ENCODE measurements at places on chromosomes 4 and X.

DNA sequence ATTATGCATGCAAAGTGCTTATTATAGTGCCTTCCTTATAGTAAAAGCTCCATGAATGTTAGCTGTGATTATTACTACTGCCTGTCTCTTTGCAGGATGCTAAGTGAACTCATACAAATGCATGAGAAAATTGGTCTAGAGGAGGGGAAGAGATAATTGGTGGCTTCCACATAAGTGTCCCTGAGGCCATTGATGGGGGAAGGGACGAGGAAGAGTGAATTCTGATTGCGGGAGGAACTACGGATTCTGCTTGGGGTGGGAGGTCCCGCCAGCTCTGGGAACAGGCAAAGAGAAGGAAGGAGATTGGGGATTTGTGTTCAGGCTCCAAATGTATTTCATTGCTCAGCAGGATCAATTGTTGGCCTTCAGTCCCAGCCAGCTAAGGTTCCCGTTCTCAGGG is 11.6 kb upstream of the ARHGAP36 start:
- DNase-seq: no peak
- H3K4me1 ChIP-seq: no peaks in the 10 kb centered on the region
- no peaks in the 10 kb centered on the region for H3K36me3 ChIP-seq

- peak overlapping the region; percentile 62 for H3K27ac ChIP-seq
- no peaks in the 10 kb centered on the region for H3K36me3 ChIP-seq
- no peaks in the 10 kb centered on the region for H3K27me3 ChIP-seq
- peak overlapping the region; percentile 19 for H3K4me3 ChIP-seq
Measured at GRCh38 chrX:13742397-13743176, 8.0 kb downstream of the OFD1 start.

- no peaks in the 10 kb centered on the region for H3K4me1 ChIP-seq
- H3K4me3 ChIP-seq: no peak overlapping the region
- DNase-seq: no peak
- H3K27ac ChIP-seq: no peak overlapping the region
Measured at GRCh38 chrX:53992589-53992988, 51.7 kb downstream of the PHF8 start.

DNA sequence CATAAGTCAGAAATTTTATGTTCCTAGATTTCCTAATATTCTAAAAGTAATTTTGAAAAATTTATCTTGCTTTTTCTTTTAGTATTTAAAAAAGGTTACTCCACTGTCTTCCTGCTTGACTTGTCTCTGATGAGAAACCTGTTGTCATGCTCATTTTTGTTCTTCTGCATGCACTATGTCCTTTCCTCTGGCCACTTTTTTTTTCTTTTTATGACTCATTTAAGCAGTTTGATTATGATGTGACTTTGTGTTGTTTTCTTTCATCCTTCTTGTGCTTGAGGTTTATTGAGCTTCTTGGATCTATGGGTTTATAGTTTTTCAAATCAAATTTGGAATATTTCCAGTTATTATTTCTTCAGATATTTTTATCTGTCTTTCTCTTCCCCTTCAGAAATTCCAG is 12.0 kb upstream of the UFSP2 start:
- H3K27me3 ChIP-seq: no peaks in the 10 kb centered on the region
- no peak overlapping the region for H3K27ac ChIP-seq
- no peaks in the 10 kb centered on the region for H3K36me3 ChIP-seq
- no peak for DNase-seq
- H3K4me1 ChIP-seq: no peaks in the 10 kb centered on the region

- DNase-seq: no peak
- H3K27ac ChIP-seq: no peak overlapping the region
- no peak overlapping the region for H3K4me3 ChIP-seq
- H3K36me3 ChIP-seq: no peaks in the 10 kb centered on the region
- no peaks in the 10 kb centered on the region for H3K4me1 ChIP-seq
Measured at GRCh38 chr4:176656108-176656507, 136.6 kb downstream of the VEGFC start.

- H3K4me1 ChIP-seq: no peaks in the 10 kb centered on the region
- no peak for DNase-seq
- no peak overlapping the region for H3K4me3 ChIP-seq
- H3K27ac ChIP-seq: no peak overlapping the region
- H3K27me3 ChIP-seq: no peaks in the 10 kb centered on the region
Measured at GRCh38 chr4:173682609-173683008, 152.6 kb upstream of the HAND2 start.

DNA sequence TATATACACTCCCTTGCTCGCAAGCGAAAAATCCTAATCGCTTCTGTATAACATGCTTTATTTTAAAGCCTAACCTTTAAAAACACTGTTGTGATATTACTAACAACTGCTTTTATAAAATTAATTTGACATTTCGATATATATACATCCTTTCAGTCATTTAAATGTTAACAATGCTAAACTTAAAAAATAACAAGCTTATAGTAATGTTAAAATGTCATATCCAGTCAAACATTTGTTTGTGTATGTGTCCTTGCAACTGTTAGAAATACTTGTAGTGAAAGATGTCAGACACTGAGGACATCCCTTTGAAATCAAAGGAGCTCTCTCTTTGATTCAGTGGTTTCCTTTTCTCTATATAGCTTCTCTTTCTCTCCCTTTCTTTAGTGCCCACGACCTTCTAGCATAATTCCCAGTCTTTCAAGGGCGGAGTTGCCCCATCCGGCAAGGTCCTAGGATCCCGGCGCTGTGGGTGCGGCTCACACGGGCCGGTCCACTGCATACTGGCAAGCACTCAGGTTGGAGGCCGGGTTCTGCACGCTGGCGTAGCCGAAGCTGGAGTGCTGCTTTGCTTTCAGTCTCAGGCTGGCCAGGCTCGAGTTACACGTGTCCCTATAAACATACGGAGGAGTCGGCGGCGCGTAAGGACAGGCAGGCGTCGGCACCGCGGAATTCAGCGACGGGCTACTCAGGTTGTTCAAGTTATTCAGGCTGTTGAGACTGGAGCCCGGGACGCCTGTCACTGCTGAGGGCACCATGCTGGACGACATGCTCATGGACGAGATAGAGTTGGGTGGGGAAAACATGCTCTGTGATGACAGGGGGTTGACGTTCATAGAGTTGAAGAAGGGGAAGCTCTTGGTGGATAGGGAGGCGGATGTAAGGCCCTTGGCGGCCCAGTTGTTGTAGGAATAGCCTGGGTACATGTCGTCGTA is 5.0 kb downstream of the PITX2 start:
- H3K4me3 ChIP-seq: no peak overlapping the region
- no peaks in the 10 kb centered on the region for H3K36me3 ChIP-seq
- H3K27me3 ChIP-seq: peaks cover 26% of the 10 kb centered on the region

All from GM12878 (cell line).